ENCODE measurements at places on chromosomes 3 and 15.

- DNase-seq: no peak
Observed at GRCh38 chr3:112738366-112738765, 97.4 kb upstream of the CCDC80 start.

- DNase-seq: no peak
Observed at GRCh38 chr3:138594935-138595610, 1.0 kb upstream of the CEP70 start.

DNA sequence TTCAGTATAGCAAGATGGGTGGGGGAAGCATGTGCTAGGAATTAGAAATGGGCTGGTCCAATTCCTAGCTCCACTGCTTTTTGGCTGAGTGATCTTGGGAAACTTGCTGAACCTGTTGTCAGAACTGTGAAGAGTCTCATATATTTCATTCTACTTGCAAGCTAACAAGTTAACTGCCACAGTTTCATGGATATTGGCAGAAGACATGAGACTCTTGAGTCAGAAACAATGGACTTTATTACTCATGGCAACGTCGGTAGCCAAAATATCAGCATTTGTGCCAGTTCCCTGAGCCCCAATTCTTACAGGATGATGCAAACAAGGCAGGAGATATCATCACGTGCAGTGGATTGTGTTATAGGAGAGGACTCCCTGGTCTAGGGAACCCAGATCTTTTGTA lies 26.6 kb upstream of the PLAAT1 start:
- no peak for DNase-seq

- no peak for DNase-seq
Observed at GRCh38 chr3:42640771-42641370, 12.6 kb upstream of the ZBTB47 start.

DNA sequence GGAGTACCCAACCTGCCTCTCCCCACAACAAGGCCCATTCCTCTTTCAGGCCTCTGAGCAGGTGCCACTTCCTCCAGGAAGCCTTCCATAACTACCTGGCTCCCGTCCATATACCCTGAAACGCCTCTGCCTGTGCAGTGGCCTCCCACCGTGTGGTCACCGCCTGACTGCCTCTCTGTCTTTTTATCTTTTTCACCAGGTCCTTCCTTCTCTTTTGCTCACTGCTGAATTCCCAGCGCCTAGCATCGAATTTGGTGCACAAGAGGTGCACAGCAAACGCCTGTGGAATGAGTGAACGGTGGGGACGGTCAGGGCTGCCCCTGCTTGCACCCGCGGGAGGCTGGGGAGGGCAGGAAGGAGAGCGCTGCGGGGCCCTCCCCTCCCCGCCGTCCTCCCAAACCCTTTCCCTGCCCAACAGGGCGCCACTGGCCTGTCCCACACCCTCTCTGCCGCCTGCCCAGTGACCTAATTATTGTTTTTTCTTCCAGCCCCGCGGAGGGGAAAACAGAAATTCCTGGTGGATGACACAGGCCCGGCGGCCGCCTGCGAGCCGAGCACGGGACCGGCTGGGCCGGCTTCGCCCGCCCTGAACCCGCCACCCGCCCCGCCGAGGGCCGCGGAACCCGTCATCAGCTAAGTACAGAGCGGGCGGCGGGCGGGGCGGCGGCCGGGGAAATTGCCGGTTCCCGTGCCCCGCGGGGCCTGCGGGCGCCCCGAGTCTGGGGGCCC lies 140.1 kb downstream of the SMAD6 start:
- peak; percentile 13 for DNase-seq

DNA sequence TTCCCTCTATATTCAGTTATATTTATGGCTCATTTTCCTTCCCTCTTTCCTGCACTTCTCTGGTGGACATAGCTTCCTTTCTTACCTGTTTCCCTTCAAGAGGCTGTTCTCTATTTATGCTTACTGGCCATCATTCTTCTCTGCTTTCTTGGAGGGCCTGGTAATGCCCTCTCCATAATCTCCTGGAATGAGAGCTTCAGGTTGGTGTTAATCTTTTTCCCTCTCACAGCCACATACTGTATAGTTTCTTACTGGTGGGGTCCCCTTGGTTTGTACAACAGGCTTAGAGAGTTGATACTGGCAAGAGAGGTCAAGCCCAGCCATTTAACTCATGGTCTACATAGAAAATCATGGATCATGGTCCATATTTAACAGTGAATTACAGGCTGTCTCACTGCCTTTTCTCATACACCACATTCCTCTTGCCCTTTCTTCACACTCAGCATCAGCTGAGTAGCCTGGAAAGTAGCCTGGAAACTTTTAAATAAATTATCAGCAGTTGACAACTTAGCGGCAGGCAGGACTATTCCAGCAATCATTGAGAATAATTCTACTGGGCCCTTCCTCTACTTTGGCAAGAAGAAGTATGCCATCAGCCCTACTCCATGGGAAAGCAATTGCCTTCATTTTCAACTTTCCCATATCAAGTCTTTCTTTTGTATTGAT lies 38.0 kb upstream of the DPH6 start:
- no peak for DNase-seq

- DNase-seq: no peak
Observed at GRCh38 chr3:125213946-125214542, 1.5 kb upstream of the SLC12A8 start.

DNA sequence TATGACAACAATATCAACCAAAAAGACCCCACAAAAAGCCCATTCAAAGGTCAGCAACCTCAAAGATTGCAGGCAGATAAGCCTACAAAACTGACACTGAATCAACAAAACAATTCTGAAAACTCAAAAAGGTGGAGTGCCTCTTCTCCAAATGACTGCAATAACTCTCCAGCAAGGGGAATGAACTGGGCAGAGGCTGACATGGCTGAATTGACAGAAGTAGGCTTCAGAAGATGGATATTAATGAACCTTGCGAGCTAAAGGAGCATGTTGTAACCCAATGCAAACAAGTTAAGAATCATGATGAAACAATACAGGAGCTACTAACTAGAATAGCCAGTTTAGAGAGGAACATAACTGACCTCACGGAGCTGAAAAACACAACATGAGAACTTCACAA lies 20.4 kb upstream of the SLC25A38 start:
- no peak for DNase-seq

GRCh38 chr15:75578173-75578947 lies 755 bp downstream of the PTPN9 start:
- DNase-seq: peak; percentile 48

DNA sequence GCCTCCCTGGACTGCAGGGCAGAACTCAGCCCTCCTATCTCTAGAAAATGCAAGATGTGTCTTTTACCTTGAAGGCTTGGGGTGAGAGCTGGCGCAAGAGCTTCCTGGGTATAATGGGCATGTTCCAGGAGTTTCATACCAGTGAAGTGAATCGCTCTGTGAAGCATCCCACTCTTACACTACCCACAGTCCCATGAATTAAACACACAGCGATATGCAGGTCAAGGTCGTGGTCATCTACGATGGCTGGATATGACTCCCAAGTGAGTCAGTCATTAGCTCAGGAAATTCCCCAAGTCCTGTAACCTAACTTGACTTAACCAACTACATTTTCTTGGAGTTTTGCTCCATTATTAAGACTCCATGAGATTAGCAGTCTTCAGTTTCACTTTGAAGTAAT lies 439.7 kb downstream of the NTRK3 start:
- DNase-seq: no peak

- no peak for DNase-seq
Observed at GRCh38 chr15:76752549-76752948, 152.6 kb downstream of the SCAPER start.

DNA sequence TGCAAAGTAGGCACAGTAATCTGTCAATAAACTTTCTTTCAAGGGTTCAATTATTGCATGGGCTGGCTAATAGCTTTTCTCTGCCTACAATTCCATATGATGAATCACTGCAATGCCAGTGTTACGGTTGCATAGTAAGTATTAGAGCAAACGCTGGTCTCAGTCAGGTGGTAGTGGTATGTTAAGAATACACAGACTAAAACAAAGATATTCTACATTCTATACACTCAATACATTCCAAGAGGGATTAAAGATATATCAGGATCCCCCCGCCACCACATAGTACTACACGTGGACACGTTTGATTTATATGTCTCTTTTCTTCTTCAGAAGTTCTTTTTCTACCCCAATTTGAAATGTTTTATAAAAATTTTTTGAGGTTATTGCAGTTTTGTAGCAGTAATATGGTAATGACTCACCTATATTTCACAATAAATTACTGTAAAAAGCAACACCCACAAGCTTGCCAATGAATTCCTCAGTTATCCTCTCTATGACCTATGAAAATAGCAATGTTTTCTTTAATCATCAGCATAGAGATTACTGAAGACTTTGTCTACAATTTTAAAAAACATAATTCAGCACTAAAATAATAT lies 68.2 kb downstream of the CD200R1L start:
- no peak for DNase-seq

DNA sequence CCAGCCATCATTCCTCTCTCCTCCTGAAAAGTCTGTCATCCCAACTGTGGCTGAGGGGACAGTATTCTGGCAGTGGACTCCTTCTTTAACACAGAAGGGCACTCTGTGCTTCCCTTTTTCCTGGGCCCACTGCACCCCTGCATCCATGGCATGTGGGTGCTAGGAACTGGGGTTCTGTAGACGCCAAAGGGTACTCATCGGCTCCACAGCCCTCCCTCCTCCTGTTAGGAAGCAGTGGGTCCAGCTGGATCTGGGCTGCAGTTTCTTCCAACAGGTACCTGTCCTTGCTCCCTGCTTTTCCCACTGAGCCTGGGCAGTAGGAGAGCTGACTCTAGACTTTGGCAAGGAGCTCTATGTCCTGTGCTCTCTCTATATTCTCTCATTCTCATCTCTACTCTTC lies 6.4 kb upstream of the MANF start:
- DNase-seq: no peak

- DNase-seq: no peak
Observed at GRCh38 chr15:29623116-29623639, 199.1 kb downstream of the TJP1 start.

DNA sequence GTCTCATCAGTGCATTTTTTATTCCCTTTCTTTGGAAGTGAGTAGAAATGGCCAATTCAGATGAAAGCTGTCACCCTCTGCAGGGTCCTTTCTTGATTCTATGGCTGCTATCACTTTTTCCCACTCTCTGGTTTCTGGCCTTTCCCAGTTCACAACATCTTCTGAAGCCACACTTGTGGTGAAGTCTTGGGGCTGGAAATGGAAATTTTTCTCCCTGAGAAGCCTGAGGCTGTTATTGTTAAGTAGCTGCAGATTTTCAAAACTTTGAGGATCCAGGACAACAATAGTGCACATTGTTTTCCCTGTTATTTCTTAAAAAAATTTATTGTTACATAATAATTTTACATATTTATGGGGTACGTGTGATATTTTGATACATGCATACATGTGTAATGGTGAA lies 250.3 kb upstream of the RASGRP1 start:
- no peak for DNase-seq

DNA sequence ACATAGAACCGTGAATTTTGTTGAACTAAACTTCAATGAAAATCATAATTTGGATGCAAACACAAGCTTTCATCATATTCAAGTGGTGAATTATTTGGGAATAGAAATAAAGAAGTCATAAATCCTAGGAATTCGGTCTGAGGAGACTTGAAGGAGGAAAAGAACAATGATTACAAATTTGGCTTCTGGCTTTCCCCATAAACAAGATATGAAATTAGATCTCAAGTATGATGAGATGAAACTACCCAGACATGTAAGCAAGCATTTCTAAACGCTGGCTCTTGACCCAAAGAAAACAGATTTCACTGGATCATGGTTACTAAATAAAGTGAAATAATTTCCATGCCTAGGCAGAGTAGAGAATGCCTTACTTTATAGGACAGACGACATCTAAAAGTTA lies 146.9 kb upstream of the LRTM1 start:
- no peak for DNase-seq

DNA sequence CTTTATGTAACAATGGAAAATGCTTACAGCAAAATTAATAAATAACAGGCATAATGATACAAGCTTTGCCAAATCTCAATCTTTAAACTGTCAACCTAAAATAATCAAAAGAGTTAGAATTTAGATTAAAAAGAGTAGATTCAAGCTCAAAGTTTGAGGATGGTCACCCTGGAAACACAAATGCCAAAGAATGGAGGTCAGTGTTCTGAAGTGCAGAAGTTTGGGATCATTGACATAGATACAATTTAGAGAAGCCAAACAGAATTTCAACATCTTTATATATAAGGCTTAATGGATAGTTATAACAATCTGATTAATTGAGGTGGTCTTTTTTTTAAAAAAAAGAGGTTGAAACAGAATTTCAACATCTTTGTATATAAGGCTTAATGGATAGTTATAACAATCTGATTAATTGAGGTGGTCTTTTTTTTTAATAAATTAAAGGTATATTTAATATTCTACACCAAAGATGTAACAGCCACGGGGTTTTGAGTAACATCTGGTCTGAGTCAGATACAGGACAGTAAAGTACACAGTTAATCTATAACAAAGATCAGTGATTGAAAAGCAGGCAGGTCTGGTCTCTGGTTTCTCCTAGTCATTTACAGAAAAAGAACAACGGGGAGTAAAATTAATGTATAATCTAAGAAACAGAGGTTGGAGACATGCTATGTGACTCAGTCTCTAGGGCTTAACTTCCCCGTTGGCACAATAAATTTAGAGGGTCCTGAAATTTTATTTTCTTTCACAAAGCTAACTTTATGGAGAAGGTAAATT lies 490.7 kb downstream of the GBE1 start:
- no peak for DNase-seq

DNA sequence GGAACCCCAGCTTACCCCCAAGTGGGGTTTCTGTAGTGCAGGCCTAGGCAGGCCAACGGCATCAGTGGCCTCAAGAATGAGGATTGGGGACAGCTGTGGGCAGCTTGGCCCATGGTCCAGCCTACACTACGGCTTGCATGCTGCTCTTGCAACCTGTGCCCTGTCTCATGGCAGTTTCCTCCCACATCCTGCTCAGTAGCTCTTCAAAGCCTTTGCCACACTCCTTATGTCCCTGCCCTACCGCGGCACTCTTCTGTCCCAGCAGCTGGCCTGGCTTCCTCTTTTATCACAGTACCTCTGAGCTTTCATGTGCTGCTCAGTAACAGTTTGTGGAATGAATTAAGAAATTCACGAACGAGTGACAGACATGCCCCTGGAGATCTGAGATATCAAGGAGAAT lies 431.0 kb downstream of the EPHB1 start:
- no peak for DNase-seq

- no peak for DNase-seq
Observed at GRCh38 chr3:195462308-195462610, 19.4 kb upstream of the ACAP2 start.

GRCh38 chr3:119230071-119230470 lies 10.6 kb downstream of the B4GALT4 start:
- DNase-seq: no peak

DNA sequence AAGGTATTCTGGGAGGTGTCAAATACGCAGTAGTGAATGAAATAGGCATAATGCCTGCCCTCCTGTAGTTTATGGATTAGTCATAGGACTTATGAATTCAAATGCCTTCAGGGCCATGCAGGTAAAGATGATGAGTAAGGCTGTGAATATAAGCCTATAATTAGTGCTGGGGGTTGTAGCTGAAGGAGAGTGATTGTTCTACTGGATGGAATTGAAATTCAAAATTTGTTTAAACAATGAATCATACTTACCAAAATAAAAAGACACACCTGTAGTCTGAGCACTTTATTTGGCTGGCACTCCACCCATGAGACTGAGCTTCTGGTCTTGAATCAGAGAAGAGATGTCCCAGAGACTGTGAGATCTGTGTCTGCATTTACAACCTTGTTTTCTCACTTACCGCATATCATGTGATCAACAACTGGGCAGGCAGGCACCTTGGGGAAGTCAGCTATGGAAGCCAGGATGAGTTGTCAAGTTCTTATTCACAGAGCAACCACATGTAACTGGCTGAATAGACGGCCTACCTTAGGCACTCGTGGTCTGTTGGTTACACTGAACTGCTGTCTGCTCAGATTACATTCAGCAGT lies 291.8 kb downstream of the NAALADL2 start:
- peak; percentile 93 for DNase-seq
